T-helper 17 cell (primary cell): ENCODE measurements at places on chromosomes 2 and 18. TPM values are rescaled to one million over a fixed set of nuclear protein-coding genes. Genes with fewer than 3 reads are reported as not detected.

DNA sequence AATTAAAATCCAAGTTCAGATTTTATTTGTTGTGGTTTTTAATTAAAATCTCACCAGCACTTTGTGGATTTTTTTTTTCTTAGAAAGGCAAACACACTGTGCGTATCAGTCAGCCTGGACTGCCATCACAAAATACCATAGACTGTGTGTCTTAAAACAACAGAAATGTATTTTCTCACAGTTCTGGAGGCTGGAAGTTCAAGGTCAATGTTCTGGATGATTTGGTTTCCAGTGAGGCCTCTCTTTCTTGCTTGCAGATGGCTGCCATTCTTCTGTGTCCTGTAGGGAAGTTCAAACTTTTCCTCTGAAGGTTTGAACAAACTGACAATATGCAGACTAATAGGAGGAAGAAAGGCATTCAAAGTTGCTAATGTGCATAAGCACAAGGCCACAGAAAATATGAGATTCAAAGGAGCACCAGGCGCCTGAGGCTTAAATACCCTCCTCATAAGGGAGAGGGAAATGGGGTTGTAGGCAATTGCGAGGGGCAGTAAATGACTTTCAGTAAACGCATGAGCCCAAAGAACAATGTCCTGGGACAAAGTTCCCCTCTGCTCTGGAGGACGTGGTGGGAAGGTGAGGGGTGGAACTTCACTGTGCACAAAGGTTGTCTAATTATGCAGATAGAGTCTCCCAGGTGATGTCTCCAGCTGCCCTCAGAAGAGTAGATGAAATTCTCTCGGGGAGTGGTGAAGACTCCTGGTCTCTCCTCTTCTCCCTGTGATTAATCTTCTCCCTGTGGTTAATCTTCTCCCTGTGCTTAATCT, 26.5 kb upstream of the KCNF1 start:
- DNase-seq = no peak

MPPE1 gene
- 72.9 TPM for total RNA-seq

DNA sequence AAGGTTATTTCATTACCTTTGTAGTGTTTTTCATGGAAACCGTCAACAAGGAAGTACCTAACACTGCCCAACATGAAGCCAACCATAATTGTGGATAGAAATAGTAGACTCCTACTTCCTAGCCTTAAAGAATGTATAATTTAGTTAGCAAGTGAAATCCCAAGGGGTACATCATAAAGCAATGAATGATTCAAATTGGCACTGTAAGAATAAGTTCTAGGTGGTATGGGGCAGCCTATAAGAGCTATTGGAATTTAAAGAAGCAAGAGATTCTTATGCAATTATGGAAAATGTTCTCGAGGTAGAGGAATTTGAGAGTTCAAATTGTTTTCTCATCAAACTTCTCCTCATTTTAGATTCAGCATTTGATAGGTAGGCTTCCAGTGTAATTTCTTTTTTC, 157.9 kb downstream of the FMNL2 start:
- DNase-seq = no peak

DNA sequence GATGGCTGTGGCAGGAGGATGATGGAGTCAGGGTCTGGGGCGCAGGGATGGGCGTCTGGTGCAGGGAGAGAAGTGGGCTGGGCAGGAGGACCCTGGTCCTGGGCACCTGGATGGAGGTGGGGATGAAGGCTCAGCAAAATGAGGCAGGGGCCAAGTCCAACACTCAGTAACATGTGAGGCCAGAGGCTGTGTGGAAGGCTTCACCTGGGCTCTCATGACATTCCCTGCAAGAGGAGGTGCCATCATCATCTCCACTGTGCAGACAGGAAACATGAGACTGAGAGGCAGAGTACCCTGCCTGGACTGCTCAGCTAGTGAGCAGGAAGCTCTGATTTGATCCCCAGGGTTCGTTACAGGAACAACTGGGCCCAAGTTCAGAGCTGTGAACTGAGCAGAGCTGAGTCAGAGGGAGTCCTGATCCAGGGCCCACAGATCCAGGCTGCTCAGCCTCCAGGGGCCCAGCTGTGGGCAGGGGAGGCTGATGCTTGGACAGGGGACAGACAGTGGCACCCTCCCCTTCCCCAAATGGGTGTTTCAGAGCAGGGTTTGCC, 36.9 kb downstream of the HJURP start:
- DNase-seq = no peak

- no peak for DNase-seq
Measured at GRCh38 chr2:71546777-71547281, 93.5 kb downstream of the DYSF start.

PRKAG3 gene
- not detected for total RNA-seq

DNMT3A gene
- 62.8 TPM for total RNA-seq

RUFY4 gene
- total RNA-seq = not detected

GRCh38 chr18:1458547-1458946, 553.9 kb downstream of the ADCYAP1 start:
- DNase-seq = no peak

DNA sequence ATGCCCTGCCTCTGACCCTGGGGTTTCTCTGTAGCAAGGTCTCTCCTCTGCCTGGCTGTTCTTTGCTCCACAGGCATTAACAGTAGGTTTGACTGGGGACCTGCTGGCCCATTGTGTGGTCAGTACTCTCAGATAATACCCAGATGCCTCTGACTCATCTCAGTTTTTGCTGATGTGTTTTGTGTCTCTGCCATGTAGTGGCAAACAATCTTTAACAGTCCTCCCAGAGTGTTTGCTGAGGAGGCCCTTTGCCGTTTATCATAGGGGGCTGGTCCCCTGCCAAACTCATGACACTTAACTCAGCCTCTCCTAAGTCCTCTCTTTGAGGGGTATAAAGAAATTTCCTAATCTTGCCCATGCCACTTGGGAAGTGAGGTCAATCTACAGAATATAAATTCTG, 793.7 kb upstream of the FANCL start:
- DNase-seq = no peak

RNF152 gene
- total RNA-seq = 2.1 TPM

DNA sequence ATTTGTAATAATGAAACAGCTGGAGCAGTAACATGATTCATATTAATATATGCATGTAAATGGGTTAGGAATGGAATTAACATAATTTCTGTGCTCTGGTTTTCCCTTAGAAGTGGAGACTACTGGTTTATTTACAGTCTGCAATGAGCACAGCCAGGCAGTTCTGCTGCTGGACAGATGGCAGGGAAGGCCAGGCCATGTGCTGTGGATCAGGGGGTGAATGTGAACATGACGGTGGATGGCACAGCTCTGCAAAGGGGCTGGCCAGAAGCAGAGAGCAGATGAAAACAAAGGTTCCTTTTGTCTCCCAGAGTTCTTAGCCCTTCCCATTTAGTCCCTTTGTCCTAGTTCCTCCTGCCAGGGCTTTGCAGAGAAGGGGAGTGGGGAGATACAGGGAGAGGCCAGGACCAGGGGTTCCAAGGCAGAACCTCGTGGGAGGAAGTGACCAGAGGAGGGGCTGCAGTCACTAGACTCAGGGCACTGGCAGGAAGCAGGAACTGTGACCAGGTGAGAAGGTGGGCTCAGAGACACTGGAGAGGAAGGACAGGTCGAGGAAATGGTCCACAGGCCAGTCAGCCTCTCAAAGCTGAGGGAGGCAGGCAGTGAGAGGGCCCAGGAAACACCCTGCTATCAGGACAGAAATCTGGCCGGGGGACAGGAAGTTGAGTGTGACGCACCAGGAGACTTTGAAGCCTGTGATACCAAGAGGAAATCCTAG, 112.9 kb upstream of the ATP8B1 start:
- DNase-seq = no peak

ICOS gene
- 122 TPM for total RNA-seq

- no peak for DNase-seq
Measured at GRCh38 chr2:8028436-8028835, 653.4 kb upstream of the ID2 start.

DHRS9 gene
- not detected for total RNA-seq

SLC19A3 gene
- total RNA-seq = not detected

DNA sequence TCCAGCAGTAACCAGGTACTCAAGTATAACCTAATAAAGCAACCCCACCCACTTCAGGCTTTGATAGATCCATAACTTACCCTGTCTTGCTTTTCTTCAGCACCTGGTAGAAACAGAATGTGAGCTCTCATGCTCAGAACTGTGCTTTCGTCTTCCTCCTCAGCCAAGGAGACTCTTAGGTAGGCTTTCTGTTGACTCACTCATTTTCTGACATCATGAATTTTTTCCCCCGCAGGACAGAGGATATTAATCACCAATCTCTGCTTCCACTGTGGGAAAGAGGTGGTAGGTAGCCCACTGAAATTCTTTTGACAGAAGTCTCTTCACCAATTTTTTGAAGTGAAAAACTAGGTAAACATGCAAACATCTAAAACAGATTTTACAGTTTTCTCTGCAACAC, 241.2 kb upstream of the KCNJ3 start:
- no peak for DNase-seq

UXS1 gene
- total RNA-seq = 106 TPM

DNA sequence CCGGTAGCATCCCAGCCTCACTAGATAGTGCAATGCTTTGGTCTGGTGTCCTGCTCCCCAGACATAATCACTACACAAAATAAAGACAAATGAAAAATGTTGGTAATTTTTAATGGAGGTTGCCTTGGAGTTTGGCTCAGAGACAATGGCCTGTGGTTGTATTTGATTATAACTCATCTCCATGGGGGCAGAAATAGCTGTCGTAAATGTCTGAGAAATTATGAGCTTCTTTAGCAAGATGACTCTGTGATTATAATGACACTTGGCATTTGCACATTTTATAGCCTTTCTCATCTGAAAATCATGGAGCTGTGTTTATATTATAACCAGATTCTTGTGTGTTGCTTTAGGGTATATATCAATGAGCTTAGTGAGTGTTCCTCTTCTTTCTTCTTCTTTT, 1779.7 kb upstream of the CELF4 start:
- DNase-seq = no peak

GRCh38 chr2:168378960-168379669, 77.0 kb upstream of the CERS6 start:
- no peak for DNase-seq

- no peak for DNase-seq
Measured at GRCh38 chr2:62450716-62451191, 55.2 kb downstream of the TMEM17 start.

HDLBP gene
- 136 TPM for total RNA-seq

DNA sequence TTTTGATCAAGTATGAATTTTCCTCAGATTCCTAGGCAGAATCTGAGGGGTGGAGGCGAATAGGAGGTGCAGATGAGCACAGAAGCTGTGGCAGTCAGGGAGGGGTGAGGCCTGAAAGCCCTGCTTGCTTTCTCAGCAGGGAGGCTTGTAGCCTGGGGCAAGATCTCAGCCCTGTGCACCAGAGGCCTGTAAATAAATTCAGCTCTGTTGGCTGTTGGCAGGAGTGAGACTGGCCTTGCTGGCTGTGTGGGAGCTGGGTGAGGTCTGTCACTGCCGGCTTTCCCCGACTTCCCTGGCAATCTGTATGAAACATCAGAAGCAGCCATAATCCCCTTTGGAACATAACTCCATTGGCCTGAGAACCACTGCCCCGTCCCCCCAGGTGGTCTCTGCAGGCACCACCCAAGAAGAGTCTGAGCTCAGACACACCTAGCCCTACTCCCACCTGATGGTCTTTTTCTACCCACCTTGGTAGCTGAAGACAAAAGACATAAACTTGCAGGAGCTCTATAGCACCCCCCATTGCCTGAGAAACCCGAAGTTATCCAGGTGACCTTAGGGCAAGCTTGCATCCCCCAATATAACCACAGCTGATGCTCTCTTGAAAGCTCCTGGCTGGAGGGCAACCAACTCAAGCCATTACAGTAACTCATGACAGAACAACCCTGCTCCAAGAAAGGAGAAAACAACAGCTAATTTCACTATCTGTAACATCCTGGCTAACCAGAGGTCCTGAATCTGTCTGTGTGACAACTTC, 32.3 kb downstream of the EVA1A start:
- no peak for DNase-seq

DNA sequence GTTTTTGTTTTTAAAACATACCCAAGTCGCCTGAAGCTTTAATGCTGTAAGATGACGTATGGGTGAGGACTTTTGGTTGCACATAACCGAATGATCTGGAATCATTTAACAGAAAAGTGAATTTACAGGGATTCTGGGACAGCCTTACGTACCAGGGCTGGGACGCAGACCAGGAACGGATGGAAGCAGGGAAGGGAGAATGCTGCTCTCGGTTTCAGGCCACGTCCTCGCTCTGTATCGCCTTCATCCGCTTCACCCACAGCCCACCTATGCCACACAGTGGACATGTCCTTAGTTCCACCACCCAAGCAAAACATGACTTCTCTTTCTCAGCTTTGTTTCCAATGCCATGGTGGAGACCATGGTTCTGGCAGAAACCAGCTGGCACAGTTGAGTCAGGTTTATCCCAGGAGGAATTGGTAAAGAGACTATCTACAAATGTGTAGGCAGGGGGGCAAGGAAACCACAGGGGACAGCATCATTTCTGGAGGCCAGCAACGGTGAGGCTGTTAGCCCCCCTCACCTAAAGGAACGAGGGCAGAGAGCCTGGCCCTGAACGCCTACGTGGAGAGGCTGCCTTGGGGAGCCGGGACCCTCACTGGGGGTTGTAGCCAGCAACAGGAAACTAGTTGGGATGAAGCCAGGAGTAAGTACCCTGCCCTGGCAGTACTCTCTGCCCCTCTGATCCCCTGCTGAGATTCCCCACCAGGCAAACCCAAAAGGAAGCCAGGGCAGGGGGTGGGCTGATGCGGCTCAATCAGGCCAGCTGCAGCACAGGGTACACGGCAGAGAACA, 132.5 kb downstream of the NDUFA10 start:
- DNase-seq = no peak

GRCh38 chr2:18301421-18302139, 258.9 kb downstream of the RDH14 start:
- no peak for DNase-seq

GRCh38 chr2:144489315-144489916, 30.5 kb downstream of the ZEB2 start:
- no peak for DNase-seq

ASB18 gene
- total RNA-seq = not detected

DNA sequence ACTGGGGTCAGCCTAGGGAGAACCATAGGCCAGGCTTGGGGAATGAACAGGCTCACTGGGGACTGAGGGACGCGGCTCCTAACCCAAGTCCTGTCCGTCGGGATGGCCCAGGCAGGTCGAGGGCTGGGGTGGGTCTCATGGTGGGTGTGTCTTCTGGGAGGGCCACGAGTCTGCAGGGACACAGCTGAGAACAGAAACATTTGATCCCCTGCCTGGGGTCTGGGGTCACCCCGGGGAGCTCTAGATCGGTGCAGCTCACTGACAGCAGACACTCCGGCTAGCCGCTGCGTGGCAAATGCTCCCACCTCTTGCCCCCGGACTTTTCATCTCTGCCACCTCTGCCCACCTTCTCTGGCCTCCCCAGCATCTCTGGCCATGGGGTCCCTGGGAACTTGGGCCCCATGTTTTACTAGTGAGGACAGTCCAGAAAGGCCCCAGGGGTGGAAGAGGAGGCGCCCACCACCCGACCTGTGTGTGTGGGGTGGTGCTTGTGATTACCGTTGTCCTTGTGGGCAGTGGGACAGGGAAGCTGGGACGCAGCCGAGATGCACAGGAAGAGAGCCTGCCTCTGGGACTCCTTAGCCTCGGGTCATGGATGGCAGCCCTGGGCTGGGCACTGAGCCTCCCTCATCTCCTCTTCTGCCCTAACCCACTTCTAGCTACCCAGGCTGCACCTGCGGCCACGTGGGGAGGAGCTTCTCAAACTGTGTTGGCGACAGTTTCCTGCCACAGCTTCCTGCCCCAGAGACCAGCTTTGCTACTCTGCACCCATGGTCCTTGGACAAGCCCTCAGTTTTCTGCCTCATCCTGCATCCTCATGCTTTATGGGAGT, 4.9 kb downstream of the ZAP70 start:
- peak; percentile 50 for DNase-seq

- no peak for DNase-seq
Measured at GRCh38 chr2:71556692-71557250, 103.4 kb downstream of the DYSF start.

SULT1C3 gene
- not detected for total RNA-seq

- DNase-seq = no peak
Measured at GRCh38 chr18:40866013-40866645, 1088.9 kb upstream of the PIK3C3 start.

C1GALT1C1L gene
- not detected for total RNA-seq
